Urothelium cell line (cell line): ENCODE measurements at places on chromosomes 7 and 10.

DNA sequence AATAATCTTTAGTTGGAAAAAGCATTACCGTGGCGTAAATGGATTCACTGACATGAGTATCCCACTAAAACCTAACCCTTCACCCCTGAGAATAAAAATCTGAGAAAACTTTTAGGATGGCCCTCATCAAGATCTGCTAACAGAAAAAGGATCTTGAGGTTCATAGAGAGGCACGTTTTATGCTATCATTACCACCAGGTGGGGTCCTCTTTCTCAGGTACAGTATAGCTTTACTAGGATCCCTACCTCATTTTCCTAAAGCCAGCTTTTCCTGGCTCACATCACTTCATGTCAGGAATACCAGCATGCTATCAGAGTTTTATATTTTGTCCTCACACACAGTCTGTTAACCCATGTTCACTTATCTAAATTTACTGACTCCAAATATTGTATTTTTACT is 173.7 kb downstream of the POM121L12 start:
- no peak for DNase-seq

DNA sequence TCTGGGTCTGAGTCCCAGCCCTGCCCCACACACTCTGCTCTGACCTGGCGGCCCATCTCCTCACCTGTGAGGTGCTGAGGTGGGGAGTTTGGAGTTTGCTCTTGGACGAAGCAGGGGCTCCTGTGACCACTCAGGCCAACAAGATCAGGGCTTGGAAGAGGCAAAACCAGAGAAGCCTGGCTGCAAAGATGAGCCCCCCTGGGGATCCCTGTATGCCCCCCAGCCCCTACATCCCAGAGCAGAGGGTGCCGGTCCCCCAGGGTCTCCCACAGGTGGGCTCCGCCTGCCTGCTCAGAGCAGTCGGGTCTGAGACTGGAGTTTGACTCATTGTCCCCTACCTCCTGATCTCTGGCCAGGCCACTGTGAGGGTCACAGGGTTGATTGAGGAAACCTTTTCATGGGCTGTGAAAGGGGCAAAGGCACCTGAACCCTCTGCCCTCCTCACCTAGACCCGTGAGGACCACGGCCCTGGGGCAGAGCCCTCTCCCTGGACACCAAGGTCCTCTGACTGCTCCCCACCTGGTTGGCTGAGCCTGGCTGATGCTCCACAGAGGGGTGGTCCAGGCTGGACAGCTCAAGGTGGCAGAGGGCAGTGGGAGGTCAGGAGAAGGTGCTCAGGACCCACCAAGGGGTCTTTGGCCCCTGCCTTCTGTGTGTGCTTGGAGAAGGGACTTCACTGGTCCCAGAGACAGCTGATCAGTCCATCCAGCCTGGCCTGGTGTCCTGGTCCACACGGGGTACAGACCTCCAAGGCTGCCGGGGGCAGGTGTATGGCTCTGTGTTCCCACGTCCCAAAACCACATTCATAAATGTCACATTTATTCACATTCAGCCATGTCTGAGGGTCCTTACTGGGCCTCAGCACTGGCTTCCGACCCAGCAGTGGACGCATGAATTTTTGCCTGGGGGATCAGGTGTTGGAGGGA is 9.1 kb upstream of the SCART1 start:
- no peak for DNase-seq

GRCh38 chr7:77811516-77812289 is 13.1 kb downstream of the PHTF2 start:
- no peak for DNase-seq

DNA sequence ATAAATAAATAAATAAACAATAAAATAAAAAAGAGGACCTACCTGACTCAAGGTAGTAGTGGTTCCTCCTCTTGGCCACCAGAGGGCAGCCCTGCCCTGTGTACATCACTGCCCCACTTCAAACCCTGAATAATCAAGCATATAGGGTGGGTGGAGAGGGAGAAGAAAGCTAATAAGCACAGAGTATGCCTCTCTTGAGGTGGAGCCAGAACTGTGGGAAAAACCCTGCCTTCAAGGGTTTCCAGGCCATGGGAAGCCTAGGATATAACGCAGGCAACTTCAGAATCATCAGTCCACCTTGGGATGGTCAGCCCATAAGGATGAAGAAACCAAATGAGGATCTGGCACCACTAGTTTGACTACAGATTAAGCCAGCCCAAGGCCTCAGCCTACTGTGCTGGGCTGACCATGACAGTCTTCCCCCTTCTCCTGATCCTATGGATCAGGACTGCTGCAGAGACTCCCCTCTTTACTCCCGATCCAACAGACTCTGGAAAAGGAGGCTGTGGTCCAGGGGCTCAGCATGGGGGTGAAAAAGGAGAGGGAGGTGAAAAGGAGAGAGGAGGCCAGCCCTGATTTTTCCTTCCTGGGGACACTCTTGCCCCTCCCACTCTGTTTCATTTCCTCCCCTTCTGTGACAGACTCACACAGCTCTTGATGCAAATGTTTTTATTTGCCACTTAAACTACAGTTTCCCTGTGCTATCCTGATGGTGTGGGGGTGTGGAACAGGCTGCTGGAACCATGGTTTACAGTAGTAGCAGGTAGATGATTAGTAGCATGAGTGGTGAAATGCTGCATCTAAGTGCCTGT is 10.1 kb downstream of the AVPI1 start:
- peak; percentile 65 for DNase-seq

GRCh38 chr7:48660306-48660870 is 264.0 kb upstream of the CDC14C start:
- no peak for DNase-seq

GRCh38 chr7:134723892-134724291 is 55.5 kb upstream of the CALD1 start:
- no peak for DNase-seq

GRCh38 chr10:546971-547590 is 142.4 kb downstream of the DIP2C start:
- no peak for DNase-seq

GRCh38 chr7:138741453-138741735 is 40.2 kb upstream of the SVOPL start:
- DNase-seq, result no peak

- no peak for DNase-seq
Observed at GRCh38 chr7:20232848-20233247, 15.7 kb upstream of the MACC1 start.

DNA sequence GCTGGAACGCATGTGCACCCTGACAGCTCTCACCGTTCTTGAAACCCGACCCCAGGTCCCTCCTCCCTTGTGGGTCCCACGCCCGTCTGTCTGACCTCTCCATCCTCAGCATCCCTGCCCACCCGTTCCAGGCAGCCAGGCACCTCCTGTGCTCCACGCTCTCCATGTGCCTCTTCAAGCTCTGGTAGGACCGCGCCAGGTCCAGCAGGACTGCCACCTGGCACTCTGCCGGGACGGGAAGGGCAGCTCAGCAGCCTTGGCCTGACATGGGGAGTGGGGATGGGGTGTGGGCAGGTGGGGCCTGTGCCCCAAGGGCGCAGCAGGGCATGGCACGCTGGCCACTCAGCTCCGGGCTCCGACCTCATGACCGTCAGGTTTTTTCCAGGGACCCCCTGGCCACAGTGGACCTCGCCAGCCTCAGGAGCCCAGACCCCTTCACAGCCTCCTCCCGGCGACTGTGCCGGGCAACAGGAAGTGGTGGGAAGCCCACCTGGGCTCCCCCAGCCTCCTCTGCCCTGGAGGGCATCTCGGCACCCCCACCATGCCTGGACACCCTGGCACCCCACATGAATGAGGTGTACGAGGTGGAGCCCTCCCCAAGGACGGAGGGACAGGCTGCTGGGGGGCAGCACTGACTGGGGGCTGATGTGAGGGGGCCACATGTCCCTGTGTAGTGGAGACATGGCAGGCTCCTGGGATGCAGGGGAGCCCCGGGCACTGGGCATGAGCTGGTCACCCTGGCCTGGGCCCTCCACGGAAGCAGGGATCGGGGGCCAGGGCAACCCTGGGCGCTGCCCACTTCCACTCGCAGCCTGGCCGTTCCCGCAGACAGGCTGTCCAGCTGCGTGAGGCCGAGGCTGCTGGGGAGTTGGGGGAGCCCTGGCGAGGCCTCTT is 25.1 kb upstream of the NKX6-2 start:
- no peak for DNase-seq

GRCh38 chr7:45278763-45279398 is 121.3 kb downstream of the RAMP3 start:
- no peak for DNase-seq

GRCh38 chr7:92736870-92737269 is 99.5 kb downstream of the CDK6 start:
- no peak for DNase-seq

DNA sequence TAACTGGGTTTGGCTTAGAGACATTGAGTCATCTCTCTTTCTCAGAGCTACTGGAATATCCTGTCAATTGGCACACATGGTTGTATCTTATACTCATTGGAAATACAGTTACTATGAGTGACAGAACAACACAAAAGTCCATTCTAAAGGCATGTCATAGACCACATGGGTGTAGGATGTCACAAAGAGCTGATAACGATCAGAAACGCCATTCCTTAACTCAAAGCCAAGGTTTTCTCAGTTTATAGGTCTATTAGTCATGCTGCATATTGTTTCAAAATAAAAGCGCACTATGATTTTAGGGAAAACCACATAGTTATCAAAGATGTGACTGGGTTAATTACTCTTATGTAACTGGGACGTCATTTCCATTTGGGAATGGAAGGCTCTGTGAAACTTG is 147.2 kb upstream of the FAM171A1 start:
- DNase-seq, result peak; percentile 62

- DNase-seq, result no peak
Observed at GRCh38 chr10:30705101-30705624, 75.6 kb upstream of the LYZL2 start.

GRCh38 chr7:37076668-37077067 is 352.4 kb upstream of the AOAH start:
- DNase-seq, result no peak

DNA sequence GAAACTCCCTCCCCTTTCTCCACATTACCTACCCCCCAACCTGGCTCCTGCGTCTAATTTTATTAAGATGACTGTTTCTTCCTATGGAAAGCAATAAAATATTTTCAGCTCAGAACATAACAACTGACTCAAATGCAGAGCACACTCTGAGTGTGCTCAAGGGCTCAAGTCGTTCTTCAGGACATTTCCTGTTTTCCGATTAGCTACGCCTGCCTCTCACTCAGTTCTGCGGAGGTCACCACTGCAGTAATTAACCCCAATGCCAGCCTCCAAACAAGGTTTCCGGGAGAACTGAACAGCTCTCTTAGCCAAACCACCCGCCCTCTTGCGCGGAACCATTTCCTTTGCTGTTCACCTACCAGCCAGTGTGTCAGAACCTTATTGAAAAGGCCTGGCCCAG is 19.3 kb downstream of the MYOF start:
- no peak for DNase-seq

- DNase-seq, result no peak
Observed at GRCh38 chr7:117064688-117065087, 111.4 kb downstream of the ST7 start.

DNA sequence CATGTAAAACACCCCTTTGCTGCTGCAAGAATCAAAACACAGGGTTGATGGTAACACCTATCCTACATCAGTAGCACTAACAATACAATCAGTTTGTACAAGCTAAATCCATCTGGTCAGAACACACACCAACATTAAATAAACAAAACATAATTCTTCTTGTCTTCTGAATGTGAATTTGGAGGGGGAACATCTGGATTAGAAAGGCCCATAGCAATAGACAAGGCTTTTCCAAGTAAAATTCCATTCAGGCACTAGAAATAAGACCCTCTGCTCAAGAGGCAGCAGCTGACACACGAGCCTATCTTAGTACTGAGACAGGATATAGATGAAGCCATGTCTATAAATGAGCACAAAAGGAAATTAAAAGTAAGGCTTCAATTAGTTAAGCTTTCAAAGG is 839.9 kb upstream of the LRRTM3 start:
- DNase-seq, result no peak

- peak; percentile 49 for DNase-seq
Observed at GRCh38 chr7:46544396-46545008, 623.4 kb upstream of the IGFBP3 start.

DNA sequence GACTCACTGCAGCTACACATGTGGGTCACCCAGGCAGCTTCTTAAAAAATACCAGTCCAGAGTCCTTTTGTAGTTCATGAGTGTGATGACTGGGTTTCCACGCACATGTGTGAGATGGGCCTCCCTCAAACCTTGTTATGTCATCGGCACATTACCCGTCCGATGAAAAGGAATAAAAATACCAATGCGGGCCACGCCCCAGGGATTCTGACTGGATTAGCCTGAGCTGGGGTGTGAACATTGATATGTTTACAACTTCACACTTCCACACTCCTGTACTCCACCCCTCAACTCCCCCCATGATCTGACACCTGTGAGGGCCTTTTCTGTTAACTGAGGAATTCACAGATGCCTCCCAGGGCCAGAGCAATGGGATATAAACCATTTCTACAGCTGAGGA is 6.2 kb downstream of the SLC29A3 start:
- no peak for DNase-seq

- DNase-seq, result no peak
Observed at GRCh38 chr7:110772615-110773014, 318.3 kb upstream of the LRRN3 start.

GRCh38 chr10:126111516-126111915 is 215.2 kb downstream of the FANK1 start:
- no peak for DNase-seq

GRCh38 chr10:43234471-43235041 is 32.3 kb downstream of the RASGEF1A start:
- DNase-seq, result no peak

DNA sequence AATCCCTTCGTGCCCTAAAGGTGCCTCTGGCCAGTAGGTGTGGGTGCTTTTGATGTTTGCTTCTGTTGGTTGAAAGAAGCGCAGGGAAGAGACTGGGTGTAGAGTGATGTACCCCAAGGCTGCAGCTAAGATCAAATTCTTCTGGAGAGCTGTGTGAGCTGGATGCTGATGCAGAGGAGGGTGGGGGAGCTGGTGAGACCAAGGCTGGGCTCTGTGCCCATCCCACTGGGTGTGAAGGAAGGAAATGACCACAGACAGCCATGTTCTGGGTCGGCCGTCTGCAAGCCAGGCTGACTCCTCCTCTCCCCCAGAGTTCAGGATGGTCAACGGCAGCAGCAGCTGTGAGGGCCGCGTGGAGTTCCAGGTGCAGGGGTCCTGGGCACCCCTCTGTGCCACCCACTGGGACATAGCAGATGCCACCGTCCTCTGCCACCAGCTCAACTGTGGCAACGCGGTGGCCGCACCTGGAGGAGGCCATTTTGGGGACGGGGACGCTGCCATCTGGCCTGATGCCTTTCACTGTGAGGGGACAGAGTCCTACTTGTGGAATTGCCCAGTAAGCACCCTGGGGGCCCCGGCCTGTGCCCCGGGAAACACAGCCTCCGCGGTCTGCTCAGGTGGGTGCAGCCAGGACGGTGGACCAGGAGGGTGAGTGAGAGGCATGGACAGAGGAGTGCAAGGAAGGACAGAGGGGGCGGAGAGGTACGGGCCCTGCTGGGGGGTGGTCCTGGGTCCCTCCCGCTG is 5.1 kb downstream of the SCART1 start:
- DNase-seq, result no peak
